ENCODE measurements at places on chromosomes 2 and 18.

DNA sequence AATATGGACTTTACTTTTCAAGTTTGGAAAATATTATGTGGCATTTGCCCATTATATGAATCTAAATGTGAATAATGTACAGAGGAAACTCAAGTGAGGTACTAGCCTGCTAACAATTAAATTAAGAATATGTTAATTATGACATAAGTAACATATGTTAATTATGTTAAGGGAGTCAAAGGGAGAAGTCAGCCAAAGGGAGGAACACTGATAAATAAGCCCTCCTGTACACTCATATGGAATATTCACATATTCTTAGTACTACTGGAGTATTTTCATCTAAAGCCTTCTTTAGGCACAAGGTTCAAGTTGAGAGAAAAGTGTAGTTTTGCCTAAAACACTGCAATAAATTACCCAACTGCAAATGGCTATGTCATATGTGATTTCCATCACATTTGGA lies 30.1 kb downstream of the ITGB6 start:
- no peak for DNase-seq

- no peak for DNase-seq
These were observed 86.3 kb upstream of the TGFA start for GRCh38 chr2:70639841-70640436.

DNA sequence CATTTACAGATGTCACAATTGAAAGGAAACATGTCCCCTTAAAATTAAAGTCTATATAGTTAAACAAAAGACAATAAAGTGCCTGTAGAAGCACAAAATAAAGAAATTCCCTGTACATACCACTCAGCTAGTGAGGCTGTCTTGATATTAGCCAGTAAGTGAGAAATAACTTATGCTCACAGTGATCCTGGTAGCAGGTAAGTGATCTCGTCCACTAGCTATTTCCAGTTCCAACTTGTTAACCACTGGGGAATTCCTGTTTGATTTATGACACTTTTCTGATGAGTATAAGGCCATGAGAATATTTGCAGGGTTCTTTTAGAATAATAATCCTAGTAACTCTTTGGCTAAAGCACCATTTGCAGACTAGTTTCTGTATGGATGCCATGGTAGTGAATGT lies 127.9 kb upstream of the PGAP1 start:
- no peak for DNase-seq

- no peak for DNase-seq
These were observed at the start of gene B3GNT7 for GRCh38 chr2:231395188-231396057. B3GNT7 (plus strand) TSS chr2:231395710; CDS start chr2:231395804, 94 bp downstream.

DNA sequence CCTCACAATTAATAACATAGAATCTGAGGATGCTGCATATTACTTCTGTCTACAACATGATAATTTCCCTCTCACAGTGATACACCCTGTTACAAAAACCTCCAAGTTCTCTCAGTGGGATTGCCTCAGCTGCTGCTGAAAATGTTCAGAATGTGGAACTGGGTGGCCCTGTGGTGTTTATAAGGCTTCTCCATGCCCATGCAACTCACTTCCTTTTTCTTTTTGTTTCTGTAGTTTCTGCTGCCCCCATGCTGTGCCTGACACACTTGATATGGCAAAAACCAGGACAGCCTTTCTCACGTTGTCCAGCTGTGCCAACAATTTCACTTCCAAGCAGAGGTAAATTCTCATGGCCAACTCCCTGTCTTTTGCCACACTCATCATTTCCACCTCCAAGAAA lies 206.2 kb downstream of the RPIA start:
- DNase-seq, result no peak

DNA sequence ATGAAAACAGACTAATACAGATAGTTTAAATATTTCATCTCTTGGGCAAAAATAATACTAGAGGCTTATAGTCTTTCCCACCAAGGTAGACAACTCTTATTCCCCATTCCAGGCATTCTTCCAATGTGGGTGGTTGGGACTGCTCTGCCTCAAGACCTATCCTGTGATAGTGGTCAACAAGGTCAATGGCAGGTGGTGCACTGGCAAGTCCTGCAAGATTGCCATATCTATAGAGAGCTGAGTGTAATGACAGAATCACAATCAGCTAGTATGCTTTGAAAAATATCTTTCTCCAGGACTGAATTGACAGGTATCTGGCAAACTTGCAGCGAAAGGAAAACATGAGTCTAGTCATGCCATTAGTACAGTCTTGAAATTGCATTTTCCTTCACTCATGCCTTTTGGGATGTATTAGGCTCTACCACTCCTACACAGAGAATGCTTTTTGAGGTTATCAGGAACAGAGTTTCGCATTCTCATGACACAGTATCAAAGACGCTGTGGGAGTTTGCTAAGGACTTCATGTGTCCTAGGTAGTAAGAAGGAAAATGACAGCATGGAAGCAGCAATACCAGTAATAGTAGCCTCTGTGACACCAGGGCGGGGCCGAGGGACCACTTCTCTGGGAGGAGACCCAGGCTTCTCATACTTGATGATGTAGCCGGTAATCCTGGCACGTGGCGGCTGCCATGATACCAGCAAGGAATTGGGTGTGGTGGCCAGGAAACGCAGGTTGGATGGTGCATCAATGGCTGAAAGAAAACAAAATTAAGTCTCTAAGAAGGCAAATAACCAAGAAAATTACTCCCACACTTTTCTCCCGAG lies 61.0 kb downstream of the FN1 start:
- DNase-seq, result no peak

GRCh38 chr2:23390152-23390551 lies 5.2 kb downstream of the KLHL29 start:
- no peak for DNase-seq

DNA sequence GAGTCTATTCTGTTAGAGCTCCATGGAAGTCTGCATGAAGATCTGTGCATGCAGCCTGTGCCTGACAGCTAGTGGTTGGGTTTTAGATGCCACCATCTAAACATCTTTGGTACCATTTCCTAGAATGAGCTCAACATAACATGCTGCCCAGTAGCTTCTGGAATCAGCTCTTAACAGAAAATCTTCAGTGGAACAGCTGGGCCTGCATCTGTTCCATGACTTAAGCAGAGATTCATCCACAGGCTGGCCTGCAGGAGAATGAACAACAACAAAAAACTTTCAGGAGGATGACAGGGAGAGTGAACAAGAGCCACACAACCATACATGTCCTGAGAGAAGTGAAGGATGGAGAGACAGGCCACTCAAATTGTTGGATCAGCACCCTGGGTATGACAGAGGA lies 316.6 kb downstream of the RDH14 start:
- no peak for DNase-seq

DNA sequence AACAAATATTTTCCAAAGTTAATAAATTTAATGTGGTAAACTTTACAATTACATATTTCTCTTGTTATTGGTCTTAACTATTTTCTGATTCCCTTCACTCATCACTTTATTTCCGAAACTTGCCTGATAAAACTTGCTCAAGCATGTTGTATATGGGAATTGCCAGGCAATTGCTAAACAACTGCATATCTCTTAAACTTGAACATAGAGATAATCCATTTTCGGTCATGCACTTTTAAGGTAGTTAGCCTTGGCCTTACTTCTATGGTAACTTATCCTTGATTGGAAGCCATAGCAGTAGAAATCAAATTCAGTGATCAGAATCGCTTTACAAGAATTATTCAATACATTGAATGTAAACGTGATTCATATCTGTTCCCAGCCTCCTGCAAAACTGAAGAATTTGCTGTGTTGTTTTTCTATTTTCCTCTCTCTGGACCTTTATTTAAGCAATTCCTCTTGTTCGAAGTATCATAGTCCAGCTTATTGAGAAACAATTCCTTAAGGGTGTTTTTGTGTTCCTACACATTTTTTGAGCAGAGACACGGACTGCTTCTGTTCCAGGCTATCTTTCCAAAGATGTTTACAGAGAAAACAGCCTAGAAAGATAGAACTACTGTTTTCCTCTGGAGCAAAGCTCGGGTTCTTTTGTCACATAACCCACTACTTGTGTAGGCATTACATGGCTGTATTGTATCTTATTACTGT lies 674.3 kb downstream of the IRS1 start:
- DNase-seq, result no peak

DNA sequence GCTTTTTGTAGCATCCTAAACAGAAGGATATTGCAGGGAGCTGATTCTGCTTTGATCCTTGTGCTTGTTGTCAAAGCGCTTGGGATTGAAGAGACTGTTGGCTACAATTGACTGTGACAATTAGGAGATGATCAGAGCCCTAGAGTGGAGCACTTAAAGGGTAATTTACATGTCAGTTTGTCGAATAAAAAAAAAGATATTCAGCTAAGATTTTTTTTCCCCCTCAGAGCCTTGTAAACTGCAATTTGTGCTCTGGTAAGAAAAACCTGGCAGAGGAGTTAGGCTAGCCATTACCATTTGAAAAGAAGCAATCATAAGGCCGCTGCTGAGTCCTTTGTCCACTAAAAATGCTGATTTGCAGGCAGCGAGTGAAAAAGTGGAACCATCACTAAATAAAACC lies 47.8 kb upstream of the ZEB2 start:
- no peak for DNase-seq

DNA sequence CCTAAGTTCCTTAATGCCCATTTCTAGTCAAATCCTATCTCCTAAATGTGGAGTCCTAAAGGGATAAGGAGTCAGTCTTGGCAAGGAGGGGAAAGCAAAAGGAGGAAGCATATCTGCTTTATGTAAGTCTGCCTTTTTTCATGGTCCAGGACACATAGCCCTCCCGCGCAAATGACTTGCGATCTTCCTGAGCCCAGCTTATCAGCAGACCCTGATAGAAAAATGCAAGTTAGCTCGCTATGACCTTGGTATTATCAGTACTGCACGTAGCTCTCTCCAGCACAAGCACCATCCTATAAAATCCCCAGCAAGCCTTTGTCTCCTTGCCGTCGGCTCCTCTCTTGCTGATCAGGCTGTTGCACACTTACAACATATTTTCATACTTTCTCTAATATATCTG lies 281.4 kb upstream of the KCNH7 start:
- DNase-seq, result no peak

- no peak for DNase-seq
These were observed 284.7 kb upstream of the ZC3H15 start for GRCh38 chr2:186201371-186201770.

DNA sequence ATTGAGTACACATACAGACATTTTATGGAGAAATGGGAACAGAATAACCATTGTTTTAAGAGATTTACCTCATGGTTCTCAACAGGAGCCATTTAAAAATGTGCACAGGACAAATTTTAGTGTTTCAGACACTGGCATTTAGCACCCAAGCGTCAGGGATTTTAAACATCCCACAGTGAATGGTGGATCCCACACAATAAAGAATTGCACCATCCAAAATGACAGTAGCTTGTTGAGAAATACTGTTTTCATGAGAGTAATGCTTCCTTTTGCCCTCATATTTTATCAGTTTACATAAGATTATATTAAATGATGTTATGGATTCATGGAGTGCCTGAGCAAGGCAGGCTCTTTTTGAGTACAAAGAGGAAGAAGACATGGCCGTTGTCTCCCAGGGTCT lies 54.0 kb downstream of the MFSD6 start:
- DNase-seq, result no peak

GRCh38 chr18:70683263-70683662 lies 394.4 kb downstream of the SOCS6 start:
- DNase-seq, result no peak

GRCh38 chr2:32064021-32064601 lies 755 bp downstream of the SPAST start:
- DNase-seq, result no peak

- no peak for DNase-seq
These were observed 200.0 kb downstream of the PIK3C3 start for GRCh38 chr18:42155024-42155423.

DNA sequence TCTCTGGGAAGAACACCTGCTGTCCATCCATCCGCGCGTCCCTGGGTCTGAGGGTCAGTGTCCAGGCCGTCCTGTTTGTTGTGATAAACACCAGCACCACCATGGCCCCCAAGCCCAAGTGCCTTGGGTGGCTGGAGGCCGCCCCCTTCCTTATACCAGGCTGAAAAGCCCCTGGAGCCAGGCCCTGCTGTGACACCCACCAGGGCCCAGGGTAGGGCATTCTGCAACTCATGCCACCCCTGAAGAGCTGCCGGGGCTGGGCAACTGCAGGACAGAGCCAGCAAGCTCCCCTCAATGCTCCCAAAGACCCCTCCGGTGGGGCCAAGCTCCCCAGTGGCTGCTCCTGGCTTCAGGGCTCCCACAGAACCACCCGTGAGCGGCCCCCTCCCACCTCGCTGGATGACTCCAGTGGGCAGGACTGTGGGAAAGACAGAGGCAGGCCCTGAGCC lies 31.9 kb upstream of the SNED1 start:
- no peak for DNase-seq

GRCh38 chr18:70468861-70469547 lies 180.2 kb downstream of the SOCS6 start:
- DNase-seq, result no peak

DNA sequence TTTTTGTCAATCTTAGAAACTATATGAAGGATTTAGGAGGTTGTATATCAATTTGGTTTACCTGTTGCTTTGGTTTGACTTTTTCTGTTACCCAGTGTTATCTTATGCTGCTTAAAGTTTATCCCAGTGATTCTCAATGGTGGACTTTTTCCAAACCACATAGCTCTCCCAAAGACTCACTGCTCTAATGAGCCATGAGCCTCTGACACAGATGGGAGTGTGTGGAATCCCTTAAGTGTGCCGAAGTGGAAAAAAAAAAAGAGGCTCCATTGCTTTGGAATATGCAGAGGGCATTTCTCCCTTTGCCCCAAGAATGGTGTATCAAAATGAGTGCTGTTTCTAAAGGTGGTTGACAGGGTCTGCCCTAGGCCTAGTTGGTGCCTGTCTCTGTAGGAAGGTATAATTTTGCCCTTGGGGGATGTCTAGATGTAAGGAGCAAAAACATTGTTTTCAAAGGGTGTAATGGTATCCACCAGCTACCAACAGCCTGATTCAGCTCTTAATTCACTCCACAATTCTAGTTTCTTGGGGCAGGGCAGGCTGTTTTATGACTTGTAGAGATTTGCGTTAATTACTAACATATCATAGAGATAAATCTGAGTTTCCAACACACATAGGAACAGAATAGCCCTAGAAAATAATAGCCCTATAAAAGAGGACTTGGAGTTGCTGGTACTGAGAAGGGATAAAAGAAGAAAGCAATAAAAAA lies 64.3 kb upstream of the CYP26B1 start:
- DNase-seq, result no peak

- DNase-seq, result no peak
These were observed 51.0 kb upstream of the RAB27B start for GRCh38 chr18:54777118-54777791.

DNA sequence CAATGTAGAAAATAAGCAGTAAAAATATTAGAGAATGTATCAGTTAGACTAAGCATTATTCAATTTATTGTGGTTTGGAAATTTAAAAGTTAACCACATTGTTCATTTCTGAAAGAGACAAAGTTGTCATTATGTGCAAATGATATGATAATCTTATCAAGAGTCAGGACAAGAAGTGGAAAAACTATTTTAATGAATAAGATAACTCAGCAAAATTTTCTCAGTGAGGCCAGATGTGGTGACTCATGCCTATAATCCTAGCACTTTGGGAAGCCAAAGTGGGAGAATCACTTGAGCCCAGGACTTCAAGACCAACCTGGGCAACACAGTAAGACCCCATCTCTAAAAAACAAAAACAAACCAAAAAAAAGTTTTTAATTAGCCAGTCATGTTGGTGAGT lies 39.5 kb upstream of the CERS6 start:
- DNase-seq, result no peak

All from 8988T (cell line).